Esophagus mucosa (tissue), 1 donor: ENCODE measurements at places on chromosomes 5 and 9.

GRCh38 chr9:1236061-1236460, 185.9 kb downstream of the DMRT2 start:
- ATAC-seq, result no peak

GRCh38 chr5:147384346-147385193, 125.3 kb downstream of the DPYSL3 start:
- ATAC-seq, result no peak

- no peak for ATAC-seq
These were observed 30.4 kb downstream of the GABBR2 start for GRCh38 chr9:98678244-98678842.

- no peak for ATAC-seq
These were observed 232.3 kb upstream of the TBCA start for GRCh38 chr5:78008356-78008967.

DNA sequence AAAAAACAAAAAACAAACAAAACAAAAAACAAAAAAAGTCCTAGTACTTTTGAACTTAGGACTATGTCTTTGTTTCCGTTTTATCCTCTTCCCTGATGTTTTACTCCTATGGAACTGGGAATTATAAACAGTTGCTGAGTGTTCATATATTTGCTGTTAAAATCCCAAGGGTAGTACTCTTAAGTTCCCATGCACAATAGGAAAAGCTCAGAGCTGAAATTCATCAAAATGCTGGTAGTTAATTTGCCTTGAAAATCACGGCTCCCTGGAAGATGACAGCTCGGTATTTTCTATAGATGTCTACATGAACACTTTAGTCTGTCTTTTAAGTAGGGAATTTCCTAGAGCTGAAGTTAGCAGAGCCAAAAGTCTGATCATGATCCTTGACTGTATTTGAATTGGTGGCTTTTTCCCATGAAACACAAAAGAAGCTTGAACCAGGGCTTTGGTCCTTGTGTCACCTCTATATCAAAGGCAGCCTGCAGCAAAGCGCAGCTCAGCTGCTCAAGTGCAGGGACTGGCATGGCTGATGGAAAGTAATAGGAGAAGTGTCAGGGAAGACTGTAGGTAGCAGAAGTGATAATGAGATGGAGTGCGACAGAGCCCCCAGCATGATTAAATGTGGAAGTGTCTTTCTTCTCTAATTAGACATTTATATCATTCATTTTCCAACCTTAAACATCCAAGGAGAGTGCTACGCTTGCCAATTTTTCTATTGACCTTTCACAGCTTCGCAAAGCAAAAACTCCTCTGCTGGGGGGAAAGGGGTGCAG, 310.9 kb downstream of the TRIM36 start:
- no peak for ATAC-seq

DNA sequence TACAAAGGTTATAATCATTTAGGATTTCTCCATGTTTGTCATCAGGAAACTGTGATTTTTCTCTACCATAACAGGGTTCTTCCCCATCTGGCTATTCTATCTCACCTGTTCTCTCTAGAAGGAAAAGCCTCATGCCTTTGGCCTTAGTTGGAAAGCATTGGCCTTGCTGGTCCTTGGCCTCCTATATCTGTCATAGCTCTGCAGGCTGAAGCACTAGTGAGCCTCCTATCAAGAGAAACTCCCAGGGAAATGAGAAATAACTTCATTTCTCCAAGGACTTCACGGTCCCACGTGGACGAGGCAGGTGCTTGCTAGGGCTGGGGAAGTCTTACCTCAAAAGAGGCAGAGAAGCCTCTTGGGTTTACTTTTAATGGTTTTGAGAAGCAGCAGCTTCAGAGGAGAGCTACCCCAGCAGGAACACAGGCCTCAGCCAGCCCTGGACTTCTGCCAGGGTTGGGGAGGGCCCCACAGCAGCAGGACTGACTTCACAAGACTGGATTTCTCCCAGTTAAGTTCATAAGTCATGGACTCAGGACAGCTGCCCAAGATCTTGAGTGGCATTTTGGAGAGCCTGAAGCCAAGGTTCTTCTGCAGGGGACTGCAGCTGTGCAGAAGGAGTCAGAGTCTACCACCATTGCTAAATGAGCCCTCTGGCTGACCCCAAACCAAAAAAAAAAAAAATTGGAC, 15.8 kb upstream of the PSAT1 start:
- no peak for ATAC-seq

DNA sequence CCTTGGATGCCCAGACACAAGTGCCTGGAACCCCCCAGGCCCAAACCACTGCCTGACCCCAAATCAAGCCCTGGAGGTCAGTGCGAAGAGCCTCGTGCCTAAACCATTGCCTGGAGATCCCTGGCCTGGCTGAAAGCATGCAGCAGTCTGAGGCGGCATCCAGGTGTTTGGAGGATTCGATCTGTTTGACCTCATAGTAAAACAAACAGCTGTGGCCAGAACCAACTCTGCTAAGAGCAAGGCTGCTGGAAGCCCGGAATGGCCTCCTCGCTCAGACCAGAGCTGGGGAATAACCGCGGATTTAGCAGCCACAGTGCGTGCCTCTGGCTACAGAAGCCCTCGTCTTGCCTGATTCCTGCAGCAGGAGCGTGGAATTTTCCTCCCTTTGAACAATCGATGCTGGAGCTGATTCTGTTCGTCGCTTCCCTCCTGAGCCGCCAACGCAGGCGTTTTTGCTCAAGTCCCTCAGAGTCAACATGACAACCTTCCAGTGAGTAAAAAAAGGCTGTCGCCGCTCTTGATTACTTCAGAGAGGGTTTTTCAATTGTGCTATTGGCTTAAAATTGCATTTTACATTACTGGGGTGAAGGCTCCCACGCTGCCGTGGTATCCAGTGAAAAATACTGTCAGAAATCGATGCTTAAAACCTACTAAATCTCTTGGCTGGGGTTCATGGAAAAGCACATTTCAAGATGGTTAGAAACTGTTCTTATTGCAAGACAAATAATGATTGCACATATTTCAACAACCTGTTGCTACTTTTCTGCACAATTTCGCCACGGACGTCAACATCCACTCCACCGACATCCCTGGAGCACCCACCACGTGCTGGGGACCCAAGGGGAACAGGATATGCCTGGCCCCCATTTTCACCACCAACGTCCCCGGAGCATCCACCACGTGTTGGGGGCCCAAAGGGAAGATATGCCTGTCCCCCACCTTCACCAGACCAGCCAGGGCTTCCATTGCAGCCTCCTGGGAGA, 190.0 kb downstream of the OLFM1 start:
- ATAC-seq, result no peak

DNA sequence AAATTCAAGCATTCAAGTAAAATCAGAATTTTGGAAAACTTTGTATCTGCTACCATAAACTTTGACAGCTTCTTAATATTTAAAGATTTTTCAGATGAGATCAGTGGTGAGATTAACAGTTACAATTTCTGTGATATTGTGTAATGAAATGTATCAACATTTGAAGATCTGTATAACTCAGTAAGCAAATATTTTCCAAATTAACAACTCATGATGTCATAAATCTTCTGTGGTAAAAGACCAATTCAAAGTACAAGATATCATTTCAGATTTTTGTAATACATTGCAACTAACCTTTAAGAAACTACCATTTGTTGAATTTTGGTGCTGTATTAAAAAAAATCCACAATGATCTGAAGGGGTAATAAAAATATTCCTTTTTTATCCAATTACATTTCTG, 352.2 kb downstream of the KIAA0825 start:
- no peak for ATAC-seq

GRCh38 chr9:77817590-77818311, 169.6 kb upstream of the GNA14 start:
- no peak for ATAC-seq

GRCh38 chr9:115649991-115650472, 503.6 kb upstream of the PAPPA start:
- no peak for ATAC-seq

DNA sequence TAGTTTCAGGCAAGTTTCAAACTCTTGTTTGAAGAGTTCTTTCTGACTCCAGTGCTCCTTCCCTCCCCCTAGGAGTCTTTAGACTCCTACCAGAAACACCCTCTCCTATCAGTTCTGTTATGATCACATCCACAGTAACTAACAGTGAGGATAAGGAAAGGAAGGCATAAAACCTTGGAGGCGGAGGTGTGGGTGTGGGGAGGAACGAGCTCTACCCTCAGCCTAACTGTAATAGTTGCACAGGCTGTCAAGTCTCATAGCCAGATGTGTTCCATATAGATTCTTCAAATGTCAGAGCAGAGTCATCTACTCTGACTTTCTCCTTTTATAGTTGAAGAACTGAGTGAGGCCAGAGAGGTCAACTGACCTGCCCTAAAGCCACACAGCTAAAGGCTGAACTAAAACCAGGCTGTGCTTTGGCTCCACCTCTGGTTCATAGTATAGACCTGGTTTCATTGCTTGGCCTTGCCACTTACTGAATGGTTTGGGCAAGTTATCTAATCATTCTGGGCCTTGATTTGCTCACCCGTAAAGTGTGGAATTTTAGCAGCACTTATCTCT, 34.4 kb upstream of the PIK3R1 start:
- ATAC-seq, result no peak

DNA sequence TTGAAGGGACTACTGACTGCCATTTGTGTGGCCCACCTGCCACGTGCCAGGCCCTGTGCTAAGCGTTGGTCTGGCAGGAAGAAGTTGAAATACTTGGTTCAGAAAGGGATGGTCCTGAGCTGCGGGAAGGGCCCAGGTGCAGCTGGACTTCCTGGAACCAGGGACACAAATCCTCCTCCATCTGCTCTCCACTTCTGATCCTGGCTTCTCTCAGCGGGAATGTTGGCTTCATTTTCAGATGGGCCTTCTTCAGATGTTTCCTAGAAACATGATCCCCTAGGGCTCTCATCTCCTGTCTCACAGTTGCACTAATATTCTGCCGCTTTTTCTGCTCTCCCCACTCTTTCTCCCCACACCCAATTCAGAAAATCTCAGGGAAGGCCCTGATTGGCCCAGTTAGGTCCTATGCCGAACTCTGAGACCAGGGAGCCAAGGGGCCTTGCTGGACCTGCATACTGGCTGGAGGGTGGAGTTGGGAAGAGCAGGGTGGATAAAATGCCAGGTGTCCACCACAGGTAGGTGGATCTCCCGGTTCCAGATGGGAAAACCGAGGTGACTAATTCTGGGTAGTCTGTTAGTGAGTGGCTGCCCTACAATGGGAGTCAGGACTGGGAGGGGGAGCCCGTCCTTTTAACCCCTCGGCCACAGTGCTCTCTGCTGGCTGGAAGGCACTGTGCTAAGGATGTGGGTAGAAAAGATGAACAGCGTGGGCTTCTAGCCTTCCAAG, 19.4 kb downstream of the PSAT1 start:
- no peak for ATAC-seq

DNA sequence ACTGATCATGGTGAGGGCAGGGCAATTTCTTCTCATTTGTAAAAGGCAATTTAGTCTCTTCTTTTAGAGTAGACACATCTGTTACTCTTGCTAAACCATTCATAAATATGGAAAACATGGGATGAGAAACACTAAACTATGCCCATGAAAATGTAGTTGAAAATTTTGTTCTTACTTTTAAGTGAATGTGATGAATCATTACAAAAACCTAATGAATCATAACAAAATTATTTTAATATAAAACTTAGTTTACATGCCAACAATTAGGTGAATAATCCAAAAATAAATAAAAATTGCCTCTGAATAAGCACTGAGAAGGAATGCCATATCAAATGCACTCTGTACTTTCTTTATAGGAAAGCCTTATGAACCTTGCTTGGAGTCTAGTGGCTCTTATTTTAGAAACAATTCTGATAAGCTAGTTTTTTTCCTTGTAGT, 297.7 kb upstream of the EFNA5 start:
- ATAC-seq, result no peak
